ENCODE measurements at places on chromosomes 5 and 9.

DNA sequence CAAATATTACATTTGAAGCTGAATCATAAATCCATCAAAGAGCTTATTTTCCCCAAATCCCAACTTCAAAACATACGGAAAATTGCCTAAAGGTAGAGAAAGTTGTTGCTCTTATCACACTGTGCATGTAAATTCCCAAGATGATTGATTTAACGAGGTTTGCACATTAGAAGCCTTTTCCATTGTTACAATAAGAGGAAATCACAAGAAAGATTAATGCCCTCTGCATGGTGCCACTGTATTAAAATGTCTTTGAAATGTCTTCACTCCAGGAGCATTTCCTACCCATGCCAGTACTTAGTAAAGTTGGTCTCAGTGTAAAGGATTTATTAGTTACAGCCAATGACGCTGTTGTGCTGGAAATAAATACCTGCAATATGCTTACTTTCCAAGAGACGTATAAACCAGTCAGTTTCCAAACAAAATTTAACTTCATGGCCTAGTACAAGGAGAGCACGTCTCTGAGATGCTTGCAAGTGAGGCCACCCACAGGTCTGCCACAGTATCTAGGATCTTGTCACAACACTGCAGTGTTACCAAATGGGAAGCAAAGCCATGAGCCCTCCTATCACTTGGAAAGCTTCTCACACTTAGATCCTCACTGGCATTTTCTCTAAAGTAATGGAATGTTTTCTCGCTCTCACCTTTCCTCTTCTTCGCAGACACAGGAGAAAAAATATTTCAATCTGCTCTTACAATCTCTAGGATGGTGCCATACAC, 112.4 kb downstream of the CETN3 start:
- no peak for DNase-seq

- no peak for DNase-seq
Measured at GRCh38 chr9:98117984-98118639, 910 bp downstream of the TRIM14 start.

- no peak for DNase-seq
Measured at GRCh38 chr9:114139071-114139470, 16.3 kb upstream of the COL27A1 start.

- no peak for DNase-seq
Measured at GRCh38 chr9:35163413-35163812, 1.6 kb downstream of the UNC13B start.

GRCh38 chr9:38619556-38620447, 594 bp downstream of the ANKRD18A start:
- DNase-seq, result no peak

- DNase-seq, result no peak
Measured at GRCh38 chr5:143506836-143507552, 103.5 kb upstream of the NR3C1 start.

GRCh38 chr5:9207817-9208418, 338.0 kb downstream of the SEMA5A start:
- peak; percentile 35 for DNase-seq

DNA sequence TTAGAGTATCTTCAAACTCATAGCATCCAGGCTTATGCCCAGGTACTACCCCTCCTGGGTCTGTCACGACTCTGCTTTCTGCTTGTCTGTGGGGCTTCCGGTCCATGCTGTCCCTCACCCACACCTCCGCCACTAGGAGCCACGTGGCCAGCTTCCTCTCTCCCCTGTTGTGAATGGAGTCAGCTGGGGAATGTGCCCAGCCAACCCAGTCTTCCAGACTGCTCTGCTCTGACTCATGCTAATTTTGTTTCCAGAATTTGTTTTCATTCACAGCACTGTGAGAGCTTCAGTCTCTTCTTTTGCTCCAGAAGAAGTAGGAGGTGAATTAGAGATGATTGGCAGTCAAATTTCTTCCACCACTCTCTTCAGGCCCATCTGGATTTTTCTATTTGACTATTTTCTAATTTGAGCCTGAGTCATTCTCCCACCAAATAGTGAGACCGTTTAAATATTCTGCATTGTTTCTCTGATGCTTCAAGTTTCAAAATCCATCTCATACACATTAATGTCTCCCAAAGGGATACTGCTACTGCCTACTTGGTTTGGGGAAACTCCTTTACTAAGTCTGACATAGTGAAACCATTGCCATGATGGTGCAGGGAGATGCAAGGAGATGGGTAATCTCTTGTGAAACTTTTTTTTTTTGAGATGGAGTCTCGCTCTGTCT, 424.1 kb upstream of the KIF2A start:
- no peak for DNase-seq

GRCh38 chr5:56515011-56515410, 281.9 kb upstream of the ANKRD55 start:
- DNase-seq, result no peak

GRCh38 chr9:129481810-129482511, 138.9 kb downstream of the C9orf50 start:
- DNase-seq, result peak; percentile 57

DNA sequence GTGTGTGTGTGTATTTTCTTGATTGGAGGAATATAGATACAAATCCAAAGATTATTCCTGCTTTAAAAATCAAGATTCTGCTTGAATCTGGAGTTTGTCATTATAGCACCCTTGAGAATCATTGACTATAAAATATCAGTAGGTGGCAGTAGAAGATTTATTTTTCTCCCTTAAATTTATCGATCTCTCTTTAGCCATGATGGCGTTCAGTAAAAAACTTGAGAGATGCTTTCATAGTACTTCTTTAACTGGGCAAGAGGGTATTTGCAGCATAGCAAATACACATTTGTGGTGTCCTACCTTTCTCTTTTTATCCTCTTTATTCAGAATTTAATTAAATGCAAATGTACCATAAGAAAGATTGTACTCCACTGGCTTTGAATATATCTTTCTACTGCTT, 307.7 kb downstream of the ADGRV1 start:
- DNase-seq, result peak; percentile 7

GRCh38 chr5:140228364-140228837, 53.4 kb downstream of the CYSTM1 start:
- DNase-seq, result no peak

DNA sequence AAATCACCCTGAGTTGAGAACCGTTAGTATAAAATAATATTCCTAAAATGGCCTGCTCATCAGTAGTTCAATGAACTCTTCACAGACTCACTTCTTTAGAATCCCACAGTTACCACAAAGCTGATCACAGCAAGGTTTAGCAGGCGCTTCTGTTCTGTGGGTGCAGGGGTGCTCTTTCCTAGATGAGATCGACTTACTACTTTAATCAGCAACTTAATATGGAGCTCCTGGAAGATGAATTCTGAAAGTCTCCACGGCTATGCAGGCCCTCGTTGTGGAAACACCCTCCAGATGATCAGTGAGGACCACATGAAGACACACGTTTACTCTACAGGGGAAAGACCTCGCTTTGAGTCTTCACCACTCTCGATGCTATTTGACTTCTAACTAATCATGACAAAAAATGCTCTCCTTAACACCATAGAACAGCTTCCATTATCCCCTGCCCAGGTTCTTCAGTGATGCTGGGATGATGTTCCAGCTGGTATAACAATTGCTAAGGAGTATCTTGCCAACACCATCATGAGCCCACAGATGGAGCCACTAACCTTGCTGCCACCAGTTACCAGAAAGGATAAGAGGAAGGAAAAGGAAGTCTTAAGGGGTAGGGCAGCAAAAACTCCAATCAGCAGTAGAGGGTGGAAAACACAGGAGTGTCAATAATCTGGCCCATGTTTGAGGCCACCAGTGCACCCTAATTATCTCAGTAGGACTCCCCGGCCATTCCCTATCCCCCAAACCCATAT, 17.9 kb upstream of the GPX8 start:
- DNase-seq, result no peak

GRCh38 chr5:45793638-45794532, 97.7 kb upstream of the HCN1 start:
- no peak for DNase-seq

- no peak for DNase-seq
Measured at GRCh38 chr5:25579111-25579510, 934.3 kb upstream of the CDH10 start.

- DNase-seq, result no peak
Measured at GRCh38 chr5:172904643-172905345, 54.4 kb upstream of the RPL26L1 start.

- no peak for DNase-seq
Measured at GRCh38 chr9:38086496-38086895, 17.5 kb upstream of the SHB start.

DNA sequence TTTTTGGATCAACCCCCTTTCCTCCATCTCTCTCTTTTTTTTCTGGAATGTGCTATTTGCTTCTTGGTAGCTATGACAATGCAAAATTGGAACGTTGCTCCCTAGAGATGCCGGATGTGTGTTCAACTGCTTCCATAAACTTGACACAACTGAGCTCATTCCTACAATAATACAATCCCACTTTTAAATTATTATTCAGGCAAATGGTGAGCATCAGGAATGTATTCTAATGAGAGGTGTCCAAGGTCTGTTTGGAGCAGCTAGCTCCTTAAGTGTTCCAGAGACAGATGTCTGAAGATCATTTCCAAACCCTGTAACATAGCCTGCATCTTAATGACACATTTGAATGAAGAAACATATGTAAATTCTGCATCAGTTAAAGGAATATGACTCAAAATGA, 518.4 kb downstream of the TAF11L14 start:
- DNase-seq, result no peak

DNA sequence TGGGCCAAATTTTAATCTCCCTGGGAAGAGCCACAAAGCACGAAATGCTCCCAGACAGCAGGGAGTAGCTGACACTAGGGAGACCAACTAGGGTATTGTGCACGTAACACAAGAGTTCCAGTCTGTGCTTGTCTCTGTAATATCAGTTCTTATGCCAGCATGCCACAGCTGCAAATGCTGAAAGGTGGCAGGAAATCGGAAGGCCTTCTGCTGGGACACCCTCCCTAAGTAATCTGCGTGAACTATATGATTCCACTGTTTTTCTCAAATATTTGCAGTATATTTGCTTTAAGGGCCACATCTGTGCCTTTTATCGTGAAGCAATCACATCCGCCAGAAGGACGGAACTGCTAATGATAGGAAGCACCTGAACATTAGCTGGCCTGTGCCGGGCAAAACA, 12.6 kb downstream of the VLDLR start:
- no peak for DNase-seq

DNA sequence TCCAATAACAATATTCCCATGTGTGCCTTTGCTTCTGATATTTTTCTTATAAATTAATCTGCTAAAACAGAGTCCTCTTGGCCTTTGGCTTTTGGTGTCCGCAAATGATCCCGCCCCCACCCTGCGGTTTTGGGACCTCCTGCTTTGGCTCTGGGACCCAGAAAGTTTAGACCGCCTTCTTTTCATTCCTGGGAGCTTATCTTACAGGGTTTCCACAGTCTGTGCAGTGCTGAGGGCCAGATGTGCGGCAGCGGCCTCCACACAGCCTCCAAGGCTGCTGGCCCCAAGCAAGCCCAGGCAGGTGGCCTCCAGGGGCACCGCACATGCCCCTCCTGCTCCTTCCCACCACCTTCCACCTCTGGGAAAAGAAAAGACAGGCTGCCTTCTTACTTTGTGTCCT, 191.5 kb downstream of the ERCC6L2 start:
- DNase-seq, result no peak

- no peak for DNase-seq
Measured at GRCh38 chr9:2638871-2639673, 17.5 kb downstream of the VLDLR start.

- peak; percentile 43 for DNase-seq
Measured at GRCh38 chr5:44774279-44774880, 34.4 kb upstream of the MRPS30 start.
